ENCODE measurements at places on chromosomes 2 and 18.

DNA sequence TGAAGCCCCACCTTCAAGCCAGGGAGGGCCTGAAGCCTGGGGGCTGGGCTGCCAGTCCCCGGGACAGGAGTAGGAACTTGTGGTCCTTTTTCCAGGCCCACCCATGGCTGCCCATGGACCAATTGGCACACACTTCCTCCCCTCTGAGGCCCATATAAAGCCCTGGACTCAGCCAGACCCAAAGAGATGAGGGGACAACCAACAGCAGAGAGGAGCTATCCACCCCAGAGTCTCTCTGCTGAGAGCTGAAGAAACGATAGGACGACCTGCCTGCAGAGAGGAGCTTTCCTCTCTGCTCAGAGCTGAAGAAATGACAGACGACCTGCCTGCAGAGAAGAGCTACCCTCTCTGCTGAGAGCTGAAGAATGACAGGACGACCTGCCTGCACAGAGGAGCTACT is 43.8 kb upstream of the PEX13 start:
- no peak for DNase-seq

DNA sequence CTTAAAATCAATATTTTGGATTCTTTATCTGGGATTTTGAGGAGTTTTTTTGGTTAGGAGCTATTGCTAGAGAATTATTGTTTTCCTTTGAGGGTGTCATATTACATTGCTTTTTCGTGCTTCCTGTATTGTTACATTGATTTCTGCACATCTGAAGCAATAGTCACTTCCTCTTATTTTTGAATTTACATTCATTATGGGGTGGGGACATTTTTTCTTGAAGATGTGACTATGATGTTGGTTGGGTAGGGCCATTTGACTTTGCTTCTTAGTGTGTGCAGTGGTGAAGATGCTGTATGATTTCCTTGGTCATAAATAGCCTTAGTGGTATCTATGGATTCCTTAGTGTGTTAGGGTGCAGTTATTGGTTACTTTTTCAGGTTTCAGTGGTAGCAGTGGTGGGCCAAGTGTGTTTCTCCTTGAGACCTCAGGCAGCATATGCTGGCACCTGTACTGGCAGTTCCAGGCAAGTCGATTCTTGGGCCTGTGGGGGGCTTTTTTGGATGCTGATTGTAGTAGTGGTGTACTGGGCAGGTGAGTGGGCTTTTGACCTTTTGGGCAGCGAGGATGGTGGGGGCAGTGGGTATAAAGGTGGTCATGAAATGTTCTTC is 61.8 kb downstream of the ARHGAP25 start:
- no peak for DNase-seq

DNA sequence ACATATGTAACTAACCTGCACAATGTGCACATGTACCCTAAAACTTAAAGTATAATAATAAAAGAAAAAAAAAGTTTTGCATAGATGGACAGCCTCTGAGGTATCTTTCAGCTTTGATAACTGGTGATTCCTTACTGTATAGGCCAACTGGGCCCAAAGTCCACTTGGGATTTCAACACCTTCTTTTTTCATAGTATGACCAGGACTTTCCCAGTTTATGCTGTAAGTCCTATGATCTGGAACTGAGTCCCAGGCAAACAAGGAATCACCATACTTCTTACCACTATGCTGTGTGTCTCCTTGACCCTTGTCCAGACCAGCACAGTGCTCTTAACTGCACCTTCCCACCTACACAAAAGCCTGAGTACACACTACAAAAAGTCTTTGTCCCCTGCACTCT is 205.1 kb upstream of the RBBP8 start:
- no peak for DNase-seq

- no peak for DNase-seq
These were observed 456 bp downstream of the DOK1 start for GRCh38 chr2:74554820-74555531.

Measured in hematopoietic multipotent progenitor cell treated with erythropoietin and hydrocortisone succinate and interleukin-3 and kit ligand, for 17 days (in vitro differentiated cells).